ENCODE measurements at places on chromosomes 12 and 14.

GRCh38 chr14:87260460-87260859 lies 732.5 kb downstream of the GALC start:
- DNase-seq: no peak

GRCh38 chr12:50614167-50614759 lies 109.5 kb downstream of the DIP2B start:
- DNase-seq: no peak

GRCh38 chr12:43349863-43350262 lies 202.1 kb downstream of the ADAMTS20 start:
- DNase-seq: no peak

GRCh38 chr14:87732562-87732961 lies 260.4 kb downstream of the GALC start:
- DNase-seq: no peak

Data from stimulated activated CD4-positive, alpha-beta T cell treated with anti-CD3 and anti-CD28 coated beads, TNF-alpha, amount 100 ng/mL, for 4 hours (primary cell).